ENCODE measurements at places on chromosomes 2 and 18.

- no peak for DNase-seq
These were observed 45.1 kb upstream of the FAM98A start for GRCh38 chr2:33644215-33644614.

GRCh38 chr2:173357346-173357745 is 2.7 kb downstream of the CDCA7 start:
- no peak for DNase-seq

DNA sequence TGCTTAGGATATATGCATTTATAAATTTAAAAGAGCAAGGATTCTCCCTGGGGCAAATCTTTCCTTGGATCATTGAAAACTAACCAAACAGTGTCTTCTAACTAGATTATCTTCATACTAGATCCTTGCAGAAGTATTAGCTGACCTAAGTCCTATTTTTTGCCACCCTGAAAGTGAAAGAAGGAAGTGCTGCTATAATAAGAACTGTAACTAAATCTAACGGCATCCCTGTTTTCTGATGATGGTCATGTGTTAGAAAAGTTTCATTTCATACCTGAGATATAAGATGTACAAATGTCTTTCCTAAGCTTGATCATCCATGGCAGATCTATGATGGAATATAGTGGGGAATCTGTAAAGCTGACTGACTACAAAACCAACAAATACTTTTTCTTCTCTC is 102.7 kb downstream of the MAP2 start:
- DNase-seq, result no peak

DNA sequence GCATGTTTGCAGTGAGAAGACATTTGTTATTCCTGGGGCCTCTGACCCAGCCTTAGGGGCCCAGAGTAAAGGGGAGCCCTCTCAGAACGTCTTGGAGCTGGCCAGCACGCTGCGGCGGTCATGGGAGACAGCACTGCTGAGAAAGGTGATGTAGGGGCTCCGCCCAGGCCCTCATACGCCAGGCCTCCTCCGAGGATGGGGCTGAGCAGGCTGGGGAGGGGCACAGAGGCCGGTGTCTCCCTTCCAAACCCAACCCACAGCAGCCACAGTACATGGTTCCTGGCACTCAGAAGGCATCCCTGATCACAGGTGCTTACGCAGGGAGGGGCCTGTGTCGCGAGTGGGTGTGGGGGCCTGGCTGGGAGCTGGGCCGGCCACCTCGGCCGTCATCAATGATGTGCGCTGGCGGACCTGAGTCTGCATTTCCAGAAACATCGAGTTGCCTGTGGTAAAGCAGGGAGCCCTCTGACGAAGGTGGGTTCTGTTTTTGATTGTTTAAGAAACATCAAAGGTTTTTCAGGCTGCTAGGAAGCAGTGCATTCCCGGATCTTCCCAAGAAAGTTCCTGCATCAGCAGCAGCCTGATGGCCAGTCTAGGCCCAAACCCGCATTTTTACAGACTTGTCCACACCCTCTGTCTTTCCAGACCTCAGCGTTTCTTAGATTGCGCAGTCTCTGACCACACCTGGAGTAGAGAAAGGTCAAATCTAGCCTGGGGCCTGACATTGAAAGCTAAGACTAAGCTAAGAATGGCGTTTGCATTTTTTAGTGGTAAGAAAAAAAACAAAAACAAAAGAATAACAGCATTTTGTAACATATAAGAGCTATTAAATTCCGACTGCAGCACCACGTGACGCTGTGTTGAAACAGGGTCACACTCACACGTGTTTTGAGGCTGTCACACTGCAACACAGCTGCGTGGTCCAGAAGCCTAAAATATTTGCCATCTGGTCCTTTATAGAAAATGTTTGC is 51.2 kb upstream of the PXDN start:
- DNase-seq, result no peak

DNA sequence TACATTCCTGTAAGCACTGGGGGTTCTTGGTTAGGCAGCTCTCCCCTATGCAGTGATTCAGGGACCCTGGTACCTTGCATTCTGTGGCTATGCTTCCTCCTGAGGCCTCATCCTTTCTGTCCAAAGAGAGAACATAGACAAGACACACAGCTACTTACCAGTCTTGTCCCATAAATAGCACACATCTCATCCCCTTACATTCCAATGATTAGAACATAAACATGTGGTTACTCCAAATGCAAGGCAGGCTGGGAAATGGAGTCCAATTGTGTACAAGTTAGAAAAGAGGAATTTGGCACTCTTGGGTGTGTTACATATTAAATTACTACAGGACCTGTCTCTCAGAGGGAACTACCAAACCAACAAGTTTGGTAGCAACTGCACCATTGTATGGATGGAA is 171.3 kb downstream of the ARHGAP15 start:
- DNase-seq, result no peak

DNA sequence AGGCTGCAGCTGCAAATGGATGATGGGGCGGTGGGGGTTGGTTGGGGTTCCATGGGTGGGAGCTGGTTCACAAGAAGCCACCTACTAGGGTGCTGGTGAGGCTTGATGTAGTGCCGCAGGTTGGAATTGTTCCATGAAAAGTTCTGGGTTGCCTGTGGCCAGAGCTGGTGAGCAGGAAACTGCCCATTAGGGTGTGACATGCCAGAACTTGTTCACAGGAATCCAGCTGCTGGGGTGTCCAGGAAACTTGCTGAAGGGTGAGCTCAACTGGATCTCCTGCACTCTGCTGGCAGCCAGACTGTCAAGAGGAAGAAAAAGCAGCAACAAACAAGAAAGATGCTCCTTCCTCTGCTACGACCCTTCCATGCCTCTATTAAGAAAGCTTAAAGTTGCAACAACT is 48.8 kb downstream of the MAP3K20 start:
- no peak for DNase-seq

DNA sequence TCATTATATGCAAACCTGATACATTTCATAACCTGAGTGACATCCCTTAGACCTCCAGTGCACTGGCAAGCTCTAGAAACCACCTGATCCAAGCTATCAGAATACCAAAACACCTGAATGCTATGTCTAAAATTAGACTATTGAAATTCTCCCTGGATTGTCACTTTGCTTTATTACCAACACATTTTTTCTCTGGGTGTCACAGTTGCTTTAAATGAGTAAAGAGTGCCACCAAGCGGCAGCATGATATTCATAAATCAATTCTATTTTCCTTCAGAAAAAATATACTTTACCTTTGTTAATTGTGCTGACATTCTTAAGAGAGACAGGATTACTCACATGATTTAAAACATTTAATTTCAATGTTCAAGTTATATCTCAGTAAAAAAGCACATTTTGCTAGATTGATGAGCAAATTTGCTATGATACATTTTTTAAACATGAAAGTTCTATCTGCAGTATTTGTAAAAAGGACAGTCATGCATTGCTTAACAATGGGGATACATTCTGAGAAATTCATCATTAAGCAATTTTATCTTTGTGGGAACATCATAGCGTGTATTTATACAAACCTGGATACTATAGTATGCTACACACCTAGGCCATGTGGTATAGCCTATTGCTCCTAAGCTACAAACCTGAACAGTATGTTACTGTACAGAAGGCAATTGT is 338.4 kb upstream of the SLC39A10 start:
- DNase-seq, result no peak

GRCh38 chr2:40281021-40281940 is 170.6 kb downstream of the SLC8A1 start:
- no peak for DNase-seq

- no peak for DNase-seq
These were observed 177.1 kb downstream of the ETAA1 start for GRCh38 chr2:67574230-67574629.

- DNase-seq, result peak; percentile 33
These were observed 721 bp upstream of the EHD3 start for GRCh38 chr2:31233231-31233630.

DNA sequence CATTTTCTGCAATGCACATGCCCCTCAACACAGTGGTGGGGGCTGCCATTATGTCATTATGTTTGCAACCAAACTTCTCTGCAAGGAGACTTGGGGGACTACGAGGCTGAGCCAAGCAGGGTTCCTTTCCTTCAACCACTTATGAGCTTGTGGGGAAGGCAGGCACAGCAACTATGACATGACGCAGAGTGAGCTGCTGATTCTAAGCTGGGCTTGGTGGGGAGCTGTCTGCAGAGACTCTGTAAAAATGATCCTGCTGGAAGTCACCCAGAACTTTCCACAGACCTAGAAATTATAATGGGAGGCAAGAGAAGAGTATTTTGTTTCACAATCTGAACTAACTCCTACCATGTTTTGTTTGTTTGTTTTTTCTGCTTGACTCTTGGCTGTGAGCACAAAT is 55.6 kb downstream of the INPP5D start:
- no peak for DNase-seq

- no peak for DNase-seq
These were observed 73.4 kb downstream of the UBR3 start for GRCh38 chr2:169900686-169901085.

DNA sequence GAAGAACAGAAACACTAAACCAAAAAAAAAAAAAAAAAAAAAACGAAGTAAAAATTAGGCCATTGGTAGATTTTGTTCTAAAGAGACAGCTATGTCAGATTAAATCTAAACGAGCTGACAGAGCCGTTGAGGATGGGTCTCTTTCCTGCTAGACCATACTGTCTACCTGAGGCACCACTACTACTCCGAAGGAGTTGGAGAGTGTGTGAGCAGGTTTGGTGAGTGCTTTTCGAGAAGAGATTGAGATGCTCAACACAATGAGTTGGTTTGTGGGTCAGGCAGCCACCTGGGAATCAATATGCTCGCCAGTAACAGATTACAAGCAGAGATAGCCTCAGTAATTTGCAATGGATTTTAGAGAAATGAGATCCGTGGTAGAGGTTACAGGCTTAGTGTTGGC is 281.5 kb upstream of the EPAS1 start:
- no peak for DNase-seq

GRCh38 chr18:62389761-62390481 is 64.8 kb downstream of the TNFRSF11A start:
- DNase-seq, result no peak

DNA sequence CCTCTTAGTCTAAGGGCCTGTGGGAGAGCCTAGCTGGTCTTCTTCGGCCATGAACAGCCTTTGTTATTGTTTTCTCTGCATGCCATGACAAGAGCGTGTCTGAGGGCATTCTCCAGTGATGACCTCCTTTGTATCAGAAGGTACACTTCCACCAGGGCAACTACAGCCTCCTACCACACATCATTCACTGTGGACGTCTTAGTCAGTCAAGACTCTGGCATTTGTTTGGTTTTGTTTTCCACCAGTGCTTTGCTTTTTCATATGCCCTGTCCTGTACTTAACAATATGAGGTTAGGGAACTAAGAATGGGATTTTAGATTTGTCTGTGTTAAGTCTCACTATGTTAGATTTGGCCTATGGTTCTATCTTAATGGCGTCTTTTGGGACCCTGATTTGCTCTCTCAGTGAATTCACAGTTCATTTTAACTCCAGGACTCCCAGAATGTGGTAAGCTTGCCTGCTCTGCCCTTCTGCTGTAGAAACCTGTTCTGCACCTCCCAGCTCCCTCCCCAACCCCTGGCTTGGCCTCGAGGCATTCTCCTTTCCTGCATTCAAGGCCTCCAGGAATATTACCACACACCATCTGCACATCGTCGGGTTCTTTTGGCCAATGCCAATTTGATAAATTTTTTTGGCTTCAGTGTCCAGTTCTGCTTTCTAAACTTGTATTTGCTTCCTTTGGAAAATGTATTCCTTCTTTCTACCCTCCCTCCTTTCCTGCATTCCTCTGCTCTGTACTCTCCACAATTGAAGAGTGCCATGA is 42.8 kb upstream of the IL1R1 start:
- DNase-seq, result no peak

DNA sequence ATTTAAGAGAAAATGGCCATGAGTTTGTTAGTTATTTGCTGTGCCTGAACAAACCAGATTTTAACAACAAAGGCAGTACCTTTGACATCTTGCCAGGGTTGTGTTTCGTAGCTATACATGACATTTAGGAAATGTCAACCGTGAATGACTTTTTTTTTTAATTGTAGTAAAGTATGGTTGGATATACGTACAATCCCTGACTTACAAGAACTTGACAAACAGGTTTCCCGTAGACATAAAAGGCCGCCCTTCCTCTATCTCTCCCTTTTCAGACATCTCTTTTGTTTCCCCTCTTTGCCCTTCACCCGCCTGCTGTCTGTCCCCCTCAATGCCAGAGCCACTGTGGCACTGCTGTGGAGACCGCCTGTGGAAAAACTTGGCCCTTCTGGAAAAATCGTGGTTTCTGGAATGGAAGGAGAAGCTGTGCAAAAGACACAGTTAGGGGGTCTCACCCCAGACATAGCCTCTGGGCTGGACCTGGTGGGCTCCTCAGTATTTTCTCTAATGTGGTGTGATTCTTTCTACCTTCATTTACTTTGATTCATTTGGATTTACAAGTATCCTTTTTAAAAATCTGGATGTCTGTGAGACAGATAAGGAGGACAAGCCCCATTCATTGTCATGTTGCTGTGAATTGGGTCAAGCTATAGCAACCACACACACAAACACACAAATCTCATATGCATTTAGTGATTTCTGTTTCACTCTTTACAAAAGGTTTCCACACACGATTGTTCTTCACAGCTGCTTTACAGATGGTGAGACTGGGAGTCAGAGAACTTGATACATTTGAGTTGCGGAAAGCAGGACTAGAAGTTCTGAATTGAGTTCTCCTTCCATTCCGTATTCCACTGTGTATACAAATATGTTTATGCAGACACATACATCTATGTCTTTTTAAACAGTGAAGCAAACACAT is 48.6 kb downstream of the SPATS2L start:
- DNase-seq, result no peak

DNA sequence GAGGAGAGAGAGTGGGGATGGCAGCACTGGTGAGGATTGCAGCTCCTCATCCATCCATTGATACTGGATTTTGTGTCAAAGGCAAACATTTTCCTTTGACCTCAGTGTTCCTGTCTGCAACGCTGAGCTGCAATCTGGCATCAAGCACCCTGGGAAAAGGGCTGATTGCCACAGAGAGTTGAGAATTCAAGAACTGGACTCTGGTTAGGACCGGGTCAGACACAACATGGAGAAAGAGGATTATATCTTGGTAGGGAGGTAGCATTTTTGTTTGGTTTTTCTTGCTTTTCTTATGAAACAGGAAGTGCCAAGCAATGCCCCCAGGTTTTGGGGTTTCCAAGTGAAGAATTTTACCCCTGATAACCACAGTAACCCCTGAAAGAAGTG is 81.9 kb upstream of the PKDCC start:
- DNase-seq, result no peak

- DNase-seq, result no peak
These were observed 114.3 kb downstream of the LCLAT1 start for GRCh38 chr2:30561349-30561748.

GRCh38 chr2:216086207-216086893 is 4.6 kb downstream of the TMEM169 start:
- no peak for DNase-seq

GRCh38 chr2:19801367-19802080 is 100.3 kb downstream of the TTC32 start:
- DNase-seq, result no peak

- no peak for DNase-seq
These were observed 156.1 kb downstream of the HAUS1 start for GRCh38 chr18:46260016-46260878.

GRCh38 chr2:26299471-26300101 is 46.4 kb upstream of the SELENOI start:
- no peak for DNase-seq
